Stimulated activated CD8-positive, alpha-beta memory T cell treated with anti-CD3 and anti-CD28 coated beads, Interleukin-15, amount 100 ng/mL, for 24 hours (primary cell): ENCODE measurements at places on chromosomes 5 and 9.

- DNase-seq = no peak
Observed at GRCh38 chr5:119327018-119327417, 28.8 kb upstream of the TNFAIP8 start.

DNA sequence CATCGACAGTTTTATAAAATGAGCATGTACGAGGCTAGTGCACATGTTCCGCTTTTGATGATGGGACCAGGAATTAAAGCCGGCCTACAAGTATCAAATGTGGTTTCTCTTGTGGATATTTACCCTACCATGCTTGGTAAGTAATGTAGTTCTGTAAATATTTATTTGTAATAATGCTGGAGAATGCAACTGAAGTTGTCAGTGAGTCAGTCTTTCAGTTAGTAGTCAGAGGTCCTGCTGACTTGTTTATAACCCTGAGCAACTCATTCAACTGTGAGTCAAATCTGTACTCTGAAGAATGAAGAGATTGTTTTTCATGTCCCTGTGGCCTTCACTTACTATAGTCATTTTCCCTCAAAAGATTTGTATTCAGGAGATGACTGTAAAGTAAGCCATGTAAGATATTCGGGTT is 28.4 kb upstream of the GPR150 start:
- no peak for DNase-seq

DNA sequence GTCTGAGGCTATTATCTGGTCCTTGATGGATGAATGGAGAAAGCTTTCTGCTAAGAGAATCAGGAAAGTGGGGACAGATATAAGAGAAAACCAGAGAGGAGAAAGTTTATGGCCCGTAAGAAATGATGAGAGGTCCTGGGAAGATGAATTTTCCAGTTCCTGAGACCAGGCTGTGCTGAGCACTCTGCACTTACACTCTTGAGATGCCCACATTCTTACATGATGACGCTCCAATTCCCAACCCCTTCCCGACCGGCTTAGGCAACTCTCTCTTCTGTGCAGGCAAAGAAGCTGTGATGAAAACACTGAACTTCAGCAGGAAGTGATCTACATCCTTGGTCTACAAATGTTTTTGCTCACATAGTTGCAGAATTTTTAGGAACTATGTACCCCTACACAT is 417.0 kb downstream of the ARHGEF28 start:
- no peak for DNase-seq

DNA sequence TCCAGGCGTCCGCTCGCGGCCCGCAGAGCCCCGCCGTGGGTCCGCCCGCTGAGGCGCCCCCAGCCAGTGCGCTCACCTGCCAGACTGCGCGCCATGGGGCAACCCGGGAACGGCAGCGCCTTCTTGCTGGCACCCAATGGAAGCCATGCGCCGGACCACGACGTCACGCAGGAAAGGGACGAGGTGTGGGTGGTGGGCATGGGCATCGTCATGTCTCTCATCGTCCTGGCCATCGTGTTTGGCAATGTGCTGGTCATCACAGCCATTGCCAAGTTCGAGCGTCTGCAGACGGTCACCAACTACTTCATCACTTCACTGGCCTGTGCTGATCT is 294 bp downstream of the ADRB2 start:
- DNase-seq = no peak

- DNase-seq = no peak
Observed at GRCh38 chr5:74477761-74478160, 162.8 kb downstream of the ENC1 start.

GRCh38 chr5:140347360-140347759 is 957 bp upstream of the HBEGF start:
- no peak for DNase-seq

DNA sequence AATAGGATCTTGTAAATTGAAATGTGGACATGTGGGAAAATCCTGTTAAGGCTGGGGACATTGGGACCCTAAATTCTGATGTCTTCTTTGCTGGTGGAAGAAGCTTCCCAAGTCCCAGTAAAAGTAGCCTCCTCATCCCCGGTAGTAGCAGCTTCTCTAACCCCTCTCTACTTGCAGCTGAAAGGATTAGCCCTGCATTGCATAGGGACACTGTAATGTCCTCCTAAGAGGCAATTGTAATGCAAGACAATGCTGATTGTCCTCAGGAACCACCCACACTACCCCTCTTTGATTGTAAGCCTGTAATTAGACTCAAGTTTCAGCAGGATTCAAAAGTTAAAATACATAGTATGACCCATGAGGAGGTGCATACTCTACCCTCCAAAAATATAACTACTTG is 1938.4 kb upstream of the C9orf72 start:
- DNase-seq = no peak

- no peak for DNase-seq
Observed at GRCh38 chr5:111655169-111655924, 101.6 kb downstream of the NREP start.

- no peak for DNase-seq
Observed at GRCh38 chr9:131791542-131792254, 51.8 kb upstream of the RAPGEF1 start.

DNA sequence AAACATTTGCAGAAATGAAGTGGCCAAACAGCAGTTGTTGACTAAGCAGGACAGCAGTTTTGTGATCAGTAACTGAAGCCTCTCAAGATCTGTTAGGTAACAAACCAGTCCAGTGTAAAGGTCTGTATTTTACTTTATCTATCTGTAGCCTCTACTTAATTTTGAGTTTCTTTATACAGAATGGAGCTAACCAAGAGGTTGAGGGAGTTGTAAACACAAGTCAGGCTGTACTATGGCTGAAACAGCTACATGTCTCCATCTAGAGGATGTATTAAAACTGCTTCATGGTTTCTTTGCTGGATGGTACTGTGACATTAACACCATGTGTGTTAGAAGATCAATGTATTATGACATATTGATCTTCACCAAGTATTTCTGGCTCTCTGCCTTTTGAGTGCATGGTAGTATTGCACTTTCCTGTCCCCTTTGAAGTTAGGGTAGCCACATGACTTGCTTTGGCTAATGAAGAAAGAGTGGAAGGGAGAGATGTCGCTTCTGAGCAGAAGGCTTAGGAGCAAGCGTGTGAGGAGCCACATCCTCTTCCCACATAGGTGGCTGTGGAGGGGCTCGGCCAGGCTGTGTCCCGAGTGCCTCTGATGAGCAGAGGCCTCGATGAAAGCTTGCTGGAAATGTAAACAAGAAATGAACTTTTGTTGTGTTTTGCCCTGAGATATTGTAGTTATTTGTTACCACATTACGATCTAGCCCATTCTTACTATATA is 105.6 kb upstream of the PCA3 start:
- no peak for DNase-seq
